ENCODE measurements at places on chromosomes 4 and X. TPM values are rescaled to one million over a fixed set of nuclear protein-coding genes. Genes with fewer than 3 reads are reported as not detected.

The DCAF12L1 gene
- 0.09 TPM for total RNA-seq

The INTU gene
- total RNA-seq: 2.7 TPM

The TSPAN7 gene
- 28.4 TPM for total RNA-seq

The TMPRSS11D gene
- 0.09 TPM for total RNA-seq

The FGF2 gene
- 41.6 TPM for total RNA-seq

The WDFY3 gene
- total RNA-seq: 145 TPM

The CD40LG gene
- not detected for total RNA-seq

The SPANXN1 gene
- total RNA-seq: not detected

The ADGRG2 gene
- total RNA-seq: not detected

The GK gene
- 1.7 TPM for total RNA-seq

The CT45A10 gene
- not detected for total RNA-seq

The PIM2 gene
- 4.8 TPM for total RNA-seq

The ARHGAP6 gene
- 0.17 TPM for total RNA-seq

The STBD1 gene
- total RNA-seq: 1.0 TPM

The COL25A1 gene
- 0.14 TPM for total RNA-seq

The POU3F4 gene
- total RNA-seq: not detected

The GLUD2 gene
- total RNA-seq: 1.1 TPM

The DIPK2B gene
- 88.8 TPM for total RNA-seq

The C4orf17 gene
- total RNA-seq: not detected

The KCNIP4 gene
- not detected for total RNA-seq

The FABP2 gene
- not detected for total RNA-seq

The TACC3 gene
- total RNA-seq: 34.2 TPM

The CLDN22 gene
- total RNA-seq: not detected

The CNGA1 gene
- not detected for total RNA-seq

The FAAH2 gene
- total RNA-seq: 1.1 TPM

The FAM53A gene
- 1.1 TPM for total RNA-seq

The CCKAR gene
- total RNA-seq: not detected

The PNMA6F gene
- total RNA-seq: not detected

The BEND2 gene
- under 0.01 TPM for total RNA-seq

The MAGEA1 gene
- not detected for total RNA-seq

The MAGED4 gene
- total RNA-seq: 28.9 TPM

The DGKK gene
- not detected for total RNA-seq

The MXD4 gene
- 94.1 TPM for total RNA-seq

The PAK3 gene
- total RNA-seq: 2.6 TPM

The TMEM150C gene
- total RNA-seq: 6.0 TPM

The SSX7 gene
- total RNA-seq: not detected

The GAGE13 gene
- not detected for total RNA-seq

The UGT2B17 gene
- not detected for total RNA-seq

The SMIM31 gene
- total RNA-seq: not detected

The CACNA1F gene
- 0.05 TPM for total RNA-seq

The PRDM8 gene
- total RNA-seq: 1.2 TPM

The MXRA5 gene
- total RNA-seq: under 0.01 TPM

The CENPE gene
- 39.1 TPM for total RNA-seq

The NDUFC1 gene
- total RNA-seq: 43.2 TPM

The SHOX gene
- total RNA-seq: not detected

The VCX2 gene
- total RNA-seq: not detected

The C4orf36 gene
- under 0.01 TPM for total RNA-seq

The TCP11X2 gene
- total RNA-seq: not detected

The COX7B2 gene
- not detected for total RNA-seq

The SNX25 gene
- 61.8 TPM for total RNA-seq

The RNF212 gene
- 0.85 TPM for total RNA-seq

The TEX13B gene
- total RNA-seq: not detected

The DACH2 gene
- total RNA-seq: not detected

The SOD3 gene
- total RNA-seq: not detected

Measured in dermis blood vessel endothelial cell (primary cell).